ENCODE measurements at places on chromosomes 1 and 21.

GRCh38 chr1:245412306-245412705 lies 257.5 kb downstream of the KIF26B start:
- no peak for DNase-seq

- no peak for DNase-seq
Observed at GRCh38 chr1:219973213-219973612, 44.9 kb upstream of the SLC30A10 start.

DNA sequence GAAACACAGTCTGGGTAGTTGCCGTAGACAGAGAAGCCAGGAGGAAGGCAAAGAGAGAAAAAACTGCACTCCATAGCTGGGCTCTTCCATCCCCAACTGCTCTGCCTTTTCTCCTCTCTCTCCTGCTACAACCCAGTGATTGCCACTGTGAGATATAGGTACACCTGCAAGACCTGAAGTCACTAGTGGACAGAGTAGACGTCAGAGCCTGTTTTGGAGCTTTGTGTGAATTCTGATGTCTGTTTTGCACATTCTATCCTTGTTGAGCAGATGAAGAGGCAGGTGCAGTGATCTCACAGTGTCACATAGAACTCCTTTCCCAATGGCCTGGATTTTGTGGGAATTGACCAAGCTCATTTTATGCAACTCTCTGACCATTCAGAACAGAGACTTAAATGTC lies 2.2 kb downstream of the HAO2 start:
- DNase-seq = no peak

- no peak for DNase-seq
Observed at GRCh38 chr1:233015965-233016364, 65.6 kb downstream of the NTPCR start.

DNA sequence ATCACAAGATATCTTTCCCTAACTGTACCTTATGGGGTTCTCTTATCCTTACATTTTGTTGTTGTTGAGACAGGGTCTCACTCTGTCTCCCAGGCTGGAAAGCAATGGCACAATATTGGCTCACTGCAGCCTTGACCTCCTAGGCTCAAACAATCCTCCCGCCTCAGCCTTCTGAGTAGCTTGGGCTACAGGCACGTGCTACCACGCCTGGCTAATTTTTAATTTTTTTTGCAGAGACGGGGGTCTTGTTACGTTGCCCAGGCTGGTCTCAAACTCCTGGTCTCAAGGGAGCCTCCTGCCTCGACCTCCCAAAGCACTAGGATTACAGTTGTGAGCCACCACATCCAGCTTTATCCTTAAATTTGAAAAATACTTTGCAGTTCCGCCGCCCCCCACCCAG lies 10.4 kb downstream of the RERE start:
- no peak for DNase-seq

DNA sequence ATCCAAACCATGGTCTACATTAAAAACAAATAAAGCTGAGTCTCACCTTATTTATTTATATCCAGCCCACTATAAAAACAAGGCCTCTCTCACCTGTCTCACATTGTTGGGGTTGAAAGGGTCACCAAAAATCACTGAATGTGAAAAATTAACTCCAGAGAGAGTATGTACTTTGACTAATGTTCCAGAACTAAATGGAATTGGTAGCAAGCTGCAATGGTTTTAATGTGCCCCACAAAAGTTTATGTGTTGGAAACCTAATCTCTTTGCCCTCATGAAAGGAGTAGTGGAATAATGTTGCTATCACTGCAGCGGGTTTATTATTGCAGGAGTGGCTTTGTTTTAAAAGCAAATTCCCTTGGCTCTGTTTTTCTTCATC lies 230.3 kb downstream of the LTN1 start:
- no peak for DNase-seq

DNA sequence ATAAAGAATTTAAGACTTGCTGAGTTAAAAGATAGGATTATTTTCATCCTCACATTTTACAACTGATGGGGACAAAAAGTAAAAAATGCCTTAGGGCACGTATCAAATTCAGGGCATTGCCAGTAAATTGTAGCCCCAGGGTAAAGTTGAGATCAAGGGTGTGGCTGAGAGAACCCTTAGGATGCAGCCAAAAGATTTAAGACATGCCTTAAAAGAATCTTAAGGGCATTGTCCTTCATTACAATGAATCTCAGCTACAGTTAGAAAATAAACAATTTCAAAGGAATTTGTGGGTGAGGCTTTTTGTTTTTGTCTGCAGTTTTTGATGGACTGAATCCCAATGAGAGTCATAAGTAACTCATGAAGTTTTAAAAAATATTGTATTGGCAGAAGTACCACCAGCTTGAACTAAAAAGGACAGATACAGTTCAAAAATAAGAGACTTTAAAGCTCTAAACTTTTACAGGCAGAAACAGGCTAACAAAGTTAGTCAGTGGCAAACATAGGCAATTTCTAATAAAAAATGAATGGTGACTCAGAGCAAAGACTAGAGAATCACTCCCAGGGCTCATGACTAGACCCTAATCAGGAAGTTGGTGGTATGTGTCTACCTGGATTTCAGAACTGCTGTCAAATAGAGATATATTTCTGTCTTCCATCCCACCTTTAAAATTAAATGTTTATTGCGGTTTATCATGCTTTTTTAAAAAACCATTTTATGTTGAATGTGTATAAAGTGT lies 165.1 kb upstream of the SNX7 start:
- DNase-seq = no peak

DNA sequence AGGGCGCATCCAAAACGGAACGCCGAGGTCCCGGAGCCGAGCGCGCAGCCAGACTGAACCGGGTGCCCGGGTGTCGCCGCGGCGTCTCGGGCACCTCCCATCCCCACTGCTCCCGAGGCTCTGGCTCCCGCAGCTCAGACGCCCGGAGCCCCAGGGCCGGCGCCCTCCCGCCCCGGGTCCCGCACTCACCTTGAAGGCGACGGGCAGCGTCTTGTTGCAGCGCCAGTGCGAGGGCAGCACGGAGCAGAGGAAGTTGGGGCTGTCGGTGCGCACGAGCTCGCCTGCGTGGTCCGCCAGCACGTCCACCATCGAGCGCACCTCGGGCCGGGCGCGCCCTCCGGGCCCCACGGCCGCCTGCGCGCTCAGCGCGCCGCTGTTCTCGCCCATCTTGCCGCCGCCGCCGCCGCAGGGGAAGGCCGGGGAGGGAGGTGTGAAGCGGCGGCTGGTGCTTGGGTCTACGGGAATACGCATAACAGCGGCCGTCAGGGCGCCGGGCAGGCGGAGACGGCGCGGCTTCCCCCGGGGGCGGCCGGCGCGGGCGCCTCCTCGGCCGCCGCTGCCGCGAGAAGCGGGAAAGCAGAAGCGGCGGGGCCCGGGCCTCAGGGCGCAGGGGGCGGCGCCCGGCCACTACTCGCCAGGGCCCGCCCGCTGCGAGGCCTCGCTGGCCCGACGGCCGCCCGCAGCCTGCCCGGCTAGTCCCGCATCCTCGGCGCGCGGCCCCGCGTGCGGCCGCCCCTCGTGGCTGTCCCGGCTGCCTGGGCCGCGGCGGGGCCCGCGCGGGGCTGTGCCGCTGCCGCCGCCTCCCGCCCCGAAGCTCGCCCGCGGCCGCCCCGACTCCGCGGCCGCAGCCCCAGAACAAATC lies 447 bp downstream of the RUNX3 start:
- no peak for DNase-seq

DNA sequence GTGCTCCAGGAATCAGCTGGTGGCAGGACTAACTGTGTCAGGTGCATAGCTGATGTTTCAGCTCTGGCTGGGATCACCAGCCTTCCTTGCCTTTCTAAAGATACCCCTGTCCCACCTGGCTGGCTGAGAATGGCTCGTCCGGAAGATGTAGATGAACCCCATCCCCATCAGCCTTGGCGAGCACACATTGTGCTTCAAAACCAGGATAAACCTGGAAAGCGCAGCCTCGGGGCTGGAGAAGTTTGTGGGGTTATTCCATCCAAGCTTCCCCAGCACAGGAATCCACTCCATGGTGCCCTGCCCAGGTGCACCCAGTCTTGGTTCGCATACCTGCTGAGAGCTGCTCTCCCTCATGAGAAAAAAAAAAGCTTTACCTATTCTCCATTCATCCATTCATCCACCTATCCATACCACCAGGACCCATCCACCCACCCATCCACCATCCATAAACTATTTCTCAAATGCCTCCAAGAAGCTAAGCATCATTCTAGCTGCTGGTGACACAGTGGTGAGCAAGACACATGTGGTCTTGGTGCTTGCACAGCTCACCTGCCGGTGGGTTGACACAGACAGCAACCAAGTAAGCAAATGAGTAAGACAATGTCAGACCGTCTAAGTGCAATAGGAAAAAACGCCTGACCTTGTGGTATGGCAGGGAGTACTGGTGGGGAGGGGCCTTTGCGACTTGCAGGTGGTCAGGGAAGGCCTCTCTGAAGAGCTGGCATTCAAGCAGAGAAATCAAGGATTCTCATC lies 94.0 kb downstream of the DMRTB1 start:
- no peak for DNase-seq

- no peak for DNase-seq
Observed at GRCh38 chr1:155073377-155074242, 5.0 kb upstream of the EFNA3 start.

- no peak for DNase-seq
Observed at GRCh38 chr21:45392573-45392971, 12.4 kb upstream of the COL18A1 start.

- DNase-seq = no peak
Observed at GRCh38 chr1:93708734-93709481, 27.3 kb upstream of the BCAR3 start.

- DNase-seq = no peak
Observed at GRCh38 chr1:30106125-30106524, 617.3 kb downstream of the MATN1 start.

- DNase-seq = no peak
Observed at GRCh38 chr1:64235181-64235580, 31.8 kb downstream of the UBE2U start.

DNA sequence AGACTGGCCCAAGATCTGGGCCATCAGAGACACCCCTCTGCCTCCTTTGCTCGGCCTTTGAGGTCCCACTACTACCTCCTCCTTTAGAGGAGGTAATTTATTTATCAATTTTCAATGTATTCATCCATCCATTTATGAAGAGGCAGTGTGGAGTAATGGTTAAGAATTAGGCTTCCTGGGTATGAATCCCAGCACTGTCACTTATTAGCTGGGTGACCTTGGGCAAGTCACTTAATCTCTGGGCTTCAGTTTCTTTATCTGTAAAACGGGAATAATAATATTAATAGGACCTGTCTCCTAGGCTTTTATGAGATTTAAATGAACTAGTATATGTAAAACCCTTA lies 1.7 kb downstream of the NR0B2 start:
- no peak for DNase-seq

- DNase-seq = no peak
Observed at GRCh38 chr1:15618655-15619525, 1.6 kb downstream of the DDI2 start.

GRCh38 chr1:61581251-61581650 lies 143.7 kb downstream of the TM2D1 start:
- no peak for DNase-seq

DNA sequence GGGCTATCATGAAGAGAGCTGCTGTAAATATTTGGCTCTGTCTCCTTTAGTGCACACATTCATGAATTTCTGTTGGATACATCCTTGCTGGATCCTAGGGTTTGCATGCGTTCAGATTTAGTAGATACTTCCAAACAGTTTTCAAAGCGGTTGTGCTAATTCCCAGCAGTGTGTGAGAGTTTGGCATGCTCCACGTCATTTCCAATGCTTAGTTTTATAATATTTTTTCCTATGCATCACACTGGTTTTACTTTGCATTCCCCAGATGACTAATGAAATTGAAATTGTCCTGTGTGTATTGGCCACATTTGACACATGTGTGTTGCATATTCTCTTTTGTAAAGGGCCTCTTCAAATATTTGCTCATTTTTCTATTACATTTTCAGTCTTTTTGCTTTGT lies 18.5 kb upstream of the AADACL3 start:
- DNase-seq = no peak

- no peak for DNase-seq
Observed at GRCh38 chr21:42203321-42203720, 15.6 kb upstream of the ABCG1 start.

DNA sequence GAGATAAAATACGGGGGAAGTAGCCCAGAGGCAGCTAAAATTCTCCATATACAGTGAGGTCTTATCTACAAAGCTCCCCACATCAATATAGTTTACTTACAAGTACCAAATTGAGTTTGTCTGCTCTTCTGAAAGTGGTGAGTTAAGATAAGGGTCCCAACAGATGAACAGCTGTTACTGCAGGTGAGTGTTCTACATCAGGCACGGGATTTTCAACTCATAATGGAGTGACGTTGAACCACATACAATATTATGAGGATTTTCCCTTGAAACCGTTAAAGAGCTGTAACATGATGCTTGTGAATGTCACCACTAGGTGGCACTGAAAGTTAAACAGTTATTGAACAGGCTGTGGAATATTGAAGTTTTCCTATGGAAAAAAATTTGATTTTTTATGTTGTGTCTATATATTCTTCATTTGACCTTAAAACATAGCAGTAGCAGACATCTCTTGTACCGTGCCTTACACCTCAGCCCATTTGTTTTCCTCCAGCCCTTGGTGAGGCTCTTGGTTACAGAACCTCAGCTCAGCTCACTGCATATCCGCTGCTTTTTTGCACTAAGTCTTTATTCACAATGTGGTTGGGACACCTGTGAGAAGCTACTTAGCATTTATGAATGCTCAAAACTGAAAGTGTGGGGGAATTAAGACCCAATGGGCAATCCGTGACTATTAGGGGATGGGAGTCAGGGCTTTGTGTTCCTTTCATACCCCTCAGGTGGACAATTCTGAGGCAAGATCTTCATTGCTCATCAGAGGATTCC lies 23.2 kb downstream of the CD1D start:
- DNase-seq = no peak

GRCh38 chr1:100322436-100323211 lies 29.7 kb upstream of the CDC14A start:
- DNase-seq = no peak

DNA sequence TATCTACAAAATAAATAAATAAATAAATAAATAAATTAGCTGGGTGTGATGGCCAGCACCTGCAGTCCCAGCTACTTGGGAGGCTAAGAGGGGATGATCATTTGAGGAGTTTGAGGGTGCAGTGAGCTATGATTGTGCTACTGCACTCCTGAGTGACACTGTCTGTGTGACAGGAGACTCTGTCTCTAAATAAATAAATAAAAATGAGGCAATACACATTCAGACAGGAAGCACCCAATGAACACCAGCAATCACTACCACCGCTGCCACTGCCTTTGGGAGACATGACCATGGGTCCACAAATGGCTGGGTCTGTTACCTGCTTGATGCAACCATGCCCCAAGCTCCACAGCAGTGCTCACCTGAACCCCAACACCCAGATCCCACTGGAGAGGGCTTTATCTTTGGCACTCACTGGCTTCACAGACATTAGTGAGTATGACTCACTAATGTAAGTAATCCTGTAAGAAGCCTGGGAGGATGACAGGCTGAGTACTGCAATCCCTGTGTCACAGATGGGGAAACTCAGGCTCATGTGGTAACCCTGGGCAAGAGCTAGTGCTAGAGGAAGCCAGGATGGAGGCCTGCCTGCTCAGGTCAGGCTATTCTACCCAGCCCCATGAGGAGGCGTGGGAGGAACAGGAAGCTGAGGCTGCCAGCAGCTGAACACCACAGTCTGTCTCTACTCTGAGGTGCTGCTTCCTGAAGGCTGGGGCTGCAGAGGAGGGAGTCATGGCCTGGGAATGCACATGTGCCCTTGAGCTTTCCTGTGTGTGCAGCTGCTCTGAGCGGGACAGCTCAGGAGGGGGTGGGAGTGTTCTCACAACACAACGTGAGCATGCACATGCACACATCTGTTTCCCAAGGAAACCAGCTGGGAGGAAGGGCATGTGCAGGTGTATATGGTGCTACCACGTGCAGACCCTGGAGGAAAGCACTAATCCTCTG lies 43.0 kb downstream of the SLC9A1 start:
- DNase-seq = peak; percentile 34

- DNase-seq = no peak
Observed at GRCh38 chr1:92877792-92878191, 46.0 kb downstream of the RPL5 start.

- DNase-seq = no peak
Observed at GRCh38 chr1:243890576-243890975, 40.5 kb upstream of the AKT3 start.
